Activated CD4-positive, alpha-beta T cell treated with anti-CD3 and anti-CD28 coated beads, Interleukin-2, amount 10 ng/mL, durations not matched to agents 24 days and 14 days (primary cell): ENCODE measurements at places on chromosomes 12 and 14.

DNA sequence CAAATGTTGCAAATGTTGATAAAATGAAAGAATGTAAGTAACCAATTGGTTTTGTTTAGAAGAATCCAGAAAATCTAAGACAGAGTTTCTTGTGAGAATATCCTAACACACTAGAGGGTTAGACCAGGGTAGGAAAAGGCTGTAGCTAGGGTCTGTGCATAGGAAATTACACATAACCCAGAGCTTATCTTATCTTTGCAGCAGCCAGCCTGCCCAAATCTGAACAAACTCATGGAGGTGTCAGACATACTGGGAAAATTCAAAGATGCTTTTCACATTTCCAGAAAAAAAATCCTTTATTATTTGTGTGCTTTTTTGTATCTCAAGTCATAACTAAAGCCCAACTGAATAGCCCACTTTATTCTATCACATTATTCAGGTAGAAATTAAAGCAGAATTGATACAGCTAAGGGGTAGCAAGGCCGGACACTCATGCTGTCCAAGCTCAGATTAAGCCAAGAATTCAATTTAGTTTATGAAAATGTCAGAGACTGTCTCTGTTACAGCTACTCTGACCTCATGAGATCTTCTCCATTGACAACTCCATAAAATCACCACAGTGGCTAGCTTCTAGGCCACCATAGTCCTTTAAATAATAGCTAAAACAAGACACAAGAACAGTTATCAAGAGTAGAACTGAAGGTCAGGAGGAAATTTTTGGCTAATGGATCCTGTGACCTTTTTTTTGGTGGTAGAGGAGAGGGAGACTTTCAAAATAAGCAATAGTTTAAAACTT lies 169.6 kb upstream of the RASSF8 start:
- no peak for DNase-seq

GRCh38 chr12:4828176-4828575 lies 81.5 kb upstream of the KCNA1 start:
- no peak for DNase-seq

DNA sequence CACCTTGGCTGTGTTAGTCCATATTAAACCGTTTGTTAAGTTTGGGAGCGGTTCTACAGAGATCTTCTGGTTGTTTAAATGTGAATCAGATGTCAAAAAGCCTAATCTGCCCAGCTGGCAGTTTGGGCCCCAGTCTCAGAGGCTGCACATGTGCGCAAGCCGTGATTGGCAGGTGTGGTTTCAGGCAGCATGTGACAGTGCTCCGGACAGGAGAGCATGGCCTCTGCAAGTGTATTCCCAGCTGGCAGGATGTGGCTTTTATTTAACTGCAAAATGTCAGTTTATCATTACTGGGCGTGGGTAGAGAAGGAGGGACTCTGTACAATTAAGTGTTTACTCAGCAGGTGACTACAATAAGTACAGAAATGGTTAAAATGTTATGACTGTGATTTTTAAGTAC lies 77.5 kb downstream of the PELI2 start:
- DNase-seq = peak; percentile 77

DNA sequence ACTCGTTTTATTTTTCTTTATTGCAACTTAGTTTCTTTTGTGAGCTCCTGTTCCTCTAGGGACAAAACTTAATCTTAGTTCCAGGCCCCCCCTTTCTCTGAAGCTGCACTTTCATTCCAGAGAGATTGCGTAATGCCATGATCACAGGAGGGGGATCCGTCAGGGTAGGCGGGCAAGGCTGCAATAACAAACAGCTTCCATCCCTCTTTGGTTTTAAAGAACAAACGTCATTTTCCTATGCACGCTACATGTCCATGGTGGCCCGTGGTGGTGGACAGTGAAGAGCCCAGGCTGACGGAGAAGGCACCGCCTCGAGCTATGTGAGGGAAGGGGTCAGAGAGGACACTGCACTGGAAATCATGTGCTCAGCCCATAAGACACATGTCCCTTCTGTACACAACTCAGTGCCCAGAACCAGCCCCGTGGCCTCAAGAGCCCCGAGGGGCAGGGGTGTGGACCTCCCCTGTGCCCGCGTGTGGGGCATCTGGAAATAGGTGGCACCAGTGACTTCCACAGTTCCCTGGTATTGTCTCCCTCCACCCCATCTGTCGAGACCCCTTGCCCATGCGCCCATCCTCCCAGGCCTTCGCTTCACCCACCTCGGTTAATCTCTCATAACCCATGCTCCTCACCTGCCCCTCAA lies 161.4 kb downstream of the ADGRD1 start:
- DNase-seq = no peak

- peak; percentile 80 for DNase-seq
These were observed 223.9 kb downstream of the PTPRO start for GRCh38 chr12:15546102-15546701.

DNA sequence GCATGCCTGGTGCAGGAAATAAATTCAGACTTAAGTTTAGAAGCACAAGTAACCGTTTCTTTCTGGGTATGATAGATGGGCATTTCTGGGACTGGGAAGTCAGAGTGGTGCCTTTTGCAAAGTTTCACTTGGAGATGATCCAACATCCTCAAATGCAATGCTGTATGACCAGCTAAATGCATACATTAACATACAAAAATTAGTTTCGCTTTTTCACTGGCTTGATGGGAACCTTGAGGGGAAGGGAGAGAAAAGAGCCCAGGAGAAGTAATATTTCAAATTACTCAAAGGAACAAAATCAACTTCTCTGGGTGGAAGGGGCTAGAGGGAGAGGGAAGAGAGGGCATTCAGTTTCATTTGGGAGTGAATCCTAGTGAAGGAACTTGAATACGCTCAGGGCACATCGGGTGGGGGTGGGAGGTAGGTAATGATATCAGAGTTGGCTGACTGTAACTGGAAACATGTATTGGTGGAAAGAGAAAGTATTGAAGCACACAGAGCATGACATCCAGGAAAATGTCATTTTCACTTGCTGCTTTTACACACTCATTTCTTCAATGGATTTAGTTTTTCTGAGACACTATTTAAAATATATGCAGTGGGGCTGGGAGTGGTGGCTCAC lies 175.5 kb downstream of the PTPRO start:
- DNase-seq = no peak

DNA sequence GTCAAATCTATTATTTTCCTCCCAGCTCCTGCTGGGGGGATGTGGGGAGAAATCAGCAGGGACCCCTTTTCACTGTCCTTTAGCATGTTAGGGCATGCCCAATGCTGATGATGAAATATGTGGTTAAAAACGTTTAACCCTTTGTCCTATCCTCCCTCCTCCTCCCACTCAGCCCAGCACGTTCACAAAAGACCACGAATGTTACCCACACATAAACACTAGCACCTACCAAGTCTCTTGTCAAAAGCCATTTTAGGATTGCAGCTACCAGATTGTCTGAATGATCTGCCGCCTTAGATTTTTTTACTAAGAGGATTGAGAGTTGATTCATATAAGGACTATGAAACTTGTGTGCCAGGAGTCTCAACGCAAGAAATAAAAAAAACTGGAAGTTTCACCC lies 70.4 kb downstream of the TBK1 start:
- no peak for DNase-seq

DNA sequence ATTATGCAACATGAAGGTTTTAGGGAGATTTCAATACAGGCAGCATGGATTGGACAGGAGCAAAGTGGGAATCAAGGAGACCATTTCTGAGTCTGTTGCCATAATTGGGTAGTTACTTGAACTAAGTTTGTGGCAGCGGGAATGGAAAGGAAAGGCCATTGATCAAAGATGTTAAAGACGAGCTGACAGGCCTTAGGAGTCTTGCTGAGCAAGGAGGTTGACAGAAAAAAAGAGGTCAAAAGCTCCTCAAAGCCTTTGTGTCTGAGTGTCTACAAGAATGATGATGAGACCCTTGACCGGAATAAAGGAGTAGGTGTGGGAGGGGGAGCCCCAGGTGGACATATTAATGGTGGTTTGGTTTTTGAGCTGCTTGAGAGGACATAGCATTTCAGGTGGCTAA lies 9.4 kb downstream of the PLEKHA5 start:
- DNase-seq = no peak

- peak; percentile 72 for DNase-seq
These were observed 17.2 kb upstream of the OAS2 start for GRCh38 chr12:112961074-112961473.

GRCh38 chr14:22386924-22387775 lies 201.9 kb downstream of the DAD1 start:
- no peak for DNase-seq

DNA sequence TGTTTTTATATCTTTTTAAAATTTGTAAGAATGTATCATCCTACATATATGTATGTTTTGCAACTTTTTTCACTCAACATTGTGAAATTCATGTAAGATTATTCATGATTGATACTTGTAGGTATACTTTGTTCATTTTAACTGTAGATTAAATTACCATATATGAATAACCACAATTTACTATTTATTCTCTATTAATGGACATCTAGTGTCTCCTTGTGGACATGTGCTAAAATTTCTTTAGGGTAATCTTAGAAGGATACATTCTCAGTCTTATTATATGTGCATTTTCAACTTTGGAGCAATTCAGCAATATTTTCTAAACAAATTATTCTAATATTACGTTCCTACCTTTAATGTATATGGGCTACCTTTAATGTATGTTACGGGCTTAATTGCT lies 192.4 kb downstream of the FUT8 start:
- no peak for DNase-seq

GRCh38 chr12:49055092-49055491 lies 5.5 kb downstream of the KMT2D start:
- no peak for DNase-seq

- peak; percentile 46 for DNase-seq
These were observed 53.3 kb downstream of the BMAL2 start for GRCh38 chr12:27385766-27386564.

DNA sequence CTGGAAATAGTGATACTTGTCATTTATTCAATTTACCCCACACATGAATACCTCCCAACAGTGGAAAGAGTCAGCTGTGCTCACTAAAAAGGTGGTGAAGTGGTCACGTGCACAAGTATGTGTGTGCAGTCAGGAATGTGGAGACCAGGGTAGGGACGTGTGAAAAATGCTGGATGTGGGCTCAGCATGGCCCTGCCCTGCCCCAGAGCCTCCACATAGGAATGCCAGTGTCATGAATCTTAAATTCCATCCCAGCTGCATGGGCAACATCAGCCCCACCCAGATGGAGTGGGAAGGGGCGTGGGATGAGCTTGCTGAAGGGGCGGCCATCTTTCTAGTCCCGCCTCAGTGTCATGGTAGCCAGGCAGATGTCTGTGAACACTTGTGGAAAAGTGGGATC lies 87.7 kb downstream of the C12orf75 start:
- DNase-seq = no peak

- no peak for DNase-seq
These were observed 74.3 kb downstream of the NCOR2 start for GRCh38 chr12:124492879-124493808.

- DNase-seq = no peak
These were observed 565 bp downstream of the CEP83 start for GRCh38 chr12:94458877-94459727.

- DNase-seq = no peak
These were observed 59.3 kb upstream of the TMTC1 start for GRCh38 chr12:29843036-29843435.

DNA sequence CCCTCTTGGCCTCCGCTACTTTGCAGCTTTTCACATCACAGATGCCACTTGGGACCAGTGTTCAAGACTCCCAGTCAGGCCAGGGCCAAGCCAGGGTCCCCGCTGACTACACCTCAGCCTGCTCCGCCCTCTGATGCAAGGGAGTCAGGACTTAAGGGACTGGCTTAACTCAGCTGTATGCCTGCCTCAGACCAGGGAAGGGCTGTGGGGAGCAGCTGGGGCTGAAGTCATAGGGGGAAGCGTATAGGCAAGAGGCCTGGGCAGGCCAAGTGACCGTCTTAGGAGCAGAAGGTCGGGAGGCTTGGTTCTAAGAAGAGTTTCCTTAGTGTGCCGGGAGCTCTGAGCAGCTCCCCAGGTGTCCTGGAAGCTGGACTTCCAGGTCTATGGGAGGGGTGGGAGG lies 21.9 kb downstream of the KDM2B start:
- no peak for DNase-seq

DNA sequence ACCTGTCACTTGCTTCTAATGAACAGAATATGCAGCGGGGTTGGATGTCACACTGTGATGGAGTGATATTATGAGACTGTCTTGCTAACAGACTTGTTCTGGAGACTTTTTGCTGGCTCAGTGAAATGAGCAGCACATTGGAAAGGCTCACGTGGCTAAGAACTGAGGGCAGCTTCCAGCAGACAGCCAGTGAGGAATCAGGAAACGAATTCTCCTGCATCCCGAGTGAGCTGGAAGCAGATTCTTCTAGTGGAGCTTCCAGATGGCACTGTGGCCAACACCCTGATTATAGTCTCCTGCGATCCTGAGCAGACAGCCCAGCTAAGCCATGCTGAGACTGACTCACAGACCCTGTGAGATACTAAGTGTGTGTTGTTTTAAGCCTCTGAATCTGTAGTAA lies 16.1 kb upstream of the TSPAN9 start:
- DNase-seq = no peak

DNA sequence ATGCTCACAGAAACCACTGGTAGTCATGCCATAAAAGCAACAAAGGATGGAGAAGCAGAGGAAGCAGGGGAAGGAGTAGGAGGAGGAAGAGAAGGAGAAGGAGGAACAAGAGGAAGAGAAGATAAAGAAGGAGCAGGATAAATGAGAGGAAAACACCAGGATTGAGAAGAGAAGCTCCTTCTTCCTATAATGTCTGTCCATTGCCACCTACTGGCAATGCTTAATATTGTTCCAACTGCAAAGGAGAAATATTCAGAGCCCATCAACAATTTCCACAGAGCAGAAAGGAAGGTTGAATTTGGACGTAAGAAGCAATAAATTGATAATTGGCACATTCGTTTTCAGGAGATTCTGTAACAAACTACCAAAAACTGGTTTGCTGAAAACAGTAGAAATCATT lies 898.4 kb downstream of the SLC16A7 start:
- no peak for DNase-seq

DNA sequence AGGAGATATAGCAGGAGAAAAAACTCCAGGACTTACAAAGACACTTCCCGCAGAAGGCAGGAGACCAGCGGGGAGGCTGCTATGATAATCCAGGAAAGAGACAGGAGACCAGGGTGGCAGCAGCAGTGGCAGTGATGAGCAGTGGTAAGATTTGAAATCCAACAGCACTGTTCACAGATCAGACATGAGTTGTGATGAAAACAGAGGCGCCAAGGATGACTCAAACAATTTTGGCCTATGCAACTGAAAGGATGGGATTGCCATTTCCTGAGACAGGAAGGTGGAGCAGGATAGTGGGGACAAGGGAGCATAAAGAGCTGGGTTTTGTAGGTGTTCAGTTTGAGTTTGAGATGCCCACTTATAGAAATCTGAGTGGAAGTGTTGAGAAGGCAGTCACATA lies 108.6 kb upstream of the DYRK2 start:
- DNase-seq = no peak

- no peak for DNase-seq
These were observed 119.5 kb downstream of the VEZT start for GRCh38 chr12:95337146-95337545.
